ENCODE measurements at places on chromosomes 5 and 9. TPM values are rescaled to one million over a fixed set of nuclear protein-coding genes. Genes with fewer than 3 reads are reported as not detected.

Gene PTPA
- 92.3 TPM for total RNA-seq

GRCh38 chr5:64569858-64570257, 64.0 kb downstream of the RGS7BP start:
- peak; percentile 24 for DNase-seq

- no peak for DNase-seq
Measured at GRCh38 chr5:35024911-35025510, 22.7 kb downstream of the AGXT2 start.

- DNase-seq = no peak
Measured at GRCh38 chr5:147763791-147764525, 18.6 kb downstream of the JAKMIP2 start.

DNA sequence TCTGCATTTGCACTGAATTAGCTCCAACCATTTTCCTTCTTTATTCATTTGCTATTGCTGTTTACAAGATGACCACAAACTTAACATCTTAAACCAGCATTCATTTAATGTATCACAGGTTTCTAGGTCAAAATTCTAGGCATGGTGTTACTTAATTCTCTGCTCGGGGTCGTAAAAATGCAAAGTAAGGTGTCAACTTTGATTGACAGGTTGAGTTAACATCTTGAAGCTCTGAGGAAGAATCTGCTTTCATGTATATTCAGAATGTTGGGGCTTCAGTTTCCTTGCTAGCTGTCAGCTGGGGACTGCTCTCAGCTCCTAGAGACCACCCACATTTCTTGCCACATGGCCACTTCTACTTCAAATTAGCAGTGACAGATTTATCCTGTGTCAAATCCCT, 348.7 kb upstream of the GRIN3A start:
- no peak for DNase-seq
